ENCODE measurements at places on chromosomes 12 and 14.
A peak's percentile ranks its signal among the peaks of the same experiment; 100 is the strongest.

GRCh38 chr14:77458249-77458950 is 507 bp downstream of the AHSA1 start:
- no peak for DNase-seq

DNA sequence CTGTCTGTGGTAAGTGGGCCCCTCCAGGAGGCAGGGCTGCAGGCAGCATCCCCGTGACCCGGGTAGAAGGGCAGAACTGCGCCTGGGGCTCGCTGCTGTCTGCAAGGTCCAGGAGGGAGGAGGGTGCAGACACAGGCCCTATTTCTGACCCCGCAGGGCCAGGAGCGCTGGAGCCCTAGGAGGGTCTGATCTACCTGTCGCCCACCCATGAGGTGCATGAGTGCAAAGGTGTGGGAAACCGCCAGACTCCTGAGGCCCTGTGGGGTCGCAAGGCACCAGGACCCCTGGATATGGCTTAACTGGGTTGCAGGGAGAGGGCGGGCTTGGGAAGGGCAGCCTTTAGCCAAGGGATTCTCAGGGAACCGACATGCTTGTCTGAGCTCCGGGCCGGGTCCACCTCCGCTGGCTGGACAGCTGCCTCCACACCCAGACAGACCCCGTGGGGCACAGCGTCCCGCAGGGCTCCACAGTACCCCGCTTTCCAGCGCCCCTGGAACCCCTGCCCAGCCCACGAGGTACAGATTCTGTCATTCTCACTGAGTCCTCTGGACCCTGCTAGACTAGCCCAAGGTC is 72.9 kb upstream of the TSPAN11 start:
- DNase-seq, result no peak

GRCh38 chr12:50043854-50044253 is 13.5 kb upstream of the ASIC1 start:
- no peak for DNase-seq

DNA sequence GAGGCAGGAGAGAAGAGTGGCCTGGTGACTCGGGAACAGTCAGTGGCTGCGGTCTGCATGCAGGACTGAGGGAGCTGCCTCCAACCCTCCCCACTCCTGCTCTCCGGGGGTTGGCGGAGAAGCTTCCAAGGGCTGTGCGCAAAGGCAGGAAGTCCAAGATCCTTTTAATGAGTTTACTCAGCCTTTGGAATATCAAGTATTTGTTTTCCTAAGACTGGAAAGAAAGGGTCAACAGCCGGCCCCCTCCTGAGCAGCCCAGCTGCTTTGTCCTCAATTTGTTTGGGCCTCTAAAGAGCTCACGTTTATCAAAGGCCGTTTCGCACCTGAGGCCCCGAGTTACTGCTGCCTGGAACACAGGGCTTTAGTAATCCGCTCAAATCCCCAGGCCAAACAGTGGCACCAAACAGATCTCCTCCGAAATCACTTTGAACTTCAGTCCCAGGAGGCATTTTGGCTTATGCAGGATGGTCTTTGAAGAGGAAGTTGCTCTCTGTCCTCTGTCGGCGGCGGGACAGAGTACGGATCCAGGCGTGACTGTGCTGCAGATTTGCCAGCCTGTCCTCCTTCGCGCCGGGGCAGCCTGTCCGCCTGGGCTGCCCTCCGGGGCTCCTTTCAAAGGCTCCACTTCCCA is 117.2 kb upstream of the FZD10 start:
- DNase-seq, result no peak

DNA sequence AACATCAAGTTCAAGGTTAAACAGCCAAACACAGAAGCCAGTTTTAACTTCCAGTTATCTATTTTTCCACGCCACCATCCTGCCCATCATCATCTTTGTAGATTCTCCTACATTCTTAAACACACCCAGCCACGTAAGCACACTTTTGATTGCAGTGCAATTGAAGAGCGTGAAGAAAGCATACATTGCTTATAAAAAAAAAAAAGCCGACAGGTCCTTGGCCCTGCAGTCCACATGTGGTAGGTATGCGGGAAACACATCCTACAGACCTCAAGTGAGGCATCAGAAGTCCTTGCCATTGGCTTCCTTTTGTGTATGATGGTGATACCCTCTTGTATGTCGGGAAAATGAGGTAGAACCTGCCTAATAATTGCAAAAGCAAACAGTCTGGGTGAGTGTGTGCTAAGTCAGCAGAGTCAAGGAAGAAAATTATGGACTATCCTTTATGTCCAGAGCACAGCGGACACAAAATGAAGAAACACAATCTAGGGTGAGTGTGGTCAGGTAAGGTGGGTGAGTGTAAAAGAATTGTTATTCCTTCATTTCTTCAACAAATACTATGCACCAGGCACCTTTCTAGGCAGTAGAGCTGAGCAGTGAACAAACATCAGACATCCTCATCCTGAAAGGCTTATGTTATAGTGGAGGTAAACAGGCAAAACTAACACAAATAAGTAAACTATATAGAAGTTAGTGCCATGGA is 51.5 kb downstream of the EID3 start:
- no peak for DNase-seq

GRCh38 chr12:131910302-131911027 is 16.0 kb downstream of the ULK1 start:
- DNase-seq, result no peak

- no peak for DNase-seq
Measured at GRCh38 chr12:112638420-112638819, 153.1 kb upstream of the RPH3A start.

- DNase-seq, result no peak
Measured at GRCh38 chr14:22255017-22255950, 333.7 kb downstream of the DAD1 start.

DNA sequence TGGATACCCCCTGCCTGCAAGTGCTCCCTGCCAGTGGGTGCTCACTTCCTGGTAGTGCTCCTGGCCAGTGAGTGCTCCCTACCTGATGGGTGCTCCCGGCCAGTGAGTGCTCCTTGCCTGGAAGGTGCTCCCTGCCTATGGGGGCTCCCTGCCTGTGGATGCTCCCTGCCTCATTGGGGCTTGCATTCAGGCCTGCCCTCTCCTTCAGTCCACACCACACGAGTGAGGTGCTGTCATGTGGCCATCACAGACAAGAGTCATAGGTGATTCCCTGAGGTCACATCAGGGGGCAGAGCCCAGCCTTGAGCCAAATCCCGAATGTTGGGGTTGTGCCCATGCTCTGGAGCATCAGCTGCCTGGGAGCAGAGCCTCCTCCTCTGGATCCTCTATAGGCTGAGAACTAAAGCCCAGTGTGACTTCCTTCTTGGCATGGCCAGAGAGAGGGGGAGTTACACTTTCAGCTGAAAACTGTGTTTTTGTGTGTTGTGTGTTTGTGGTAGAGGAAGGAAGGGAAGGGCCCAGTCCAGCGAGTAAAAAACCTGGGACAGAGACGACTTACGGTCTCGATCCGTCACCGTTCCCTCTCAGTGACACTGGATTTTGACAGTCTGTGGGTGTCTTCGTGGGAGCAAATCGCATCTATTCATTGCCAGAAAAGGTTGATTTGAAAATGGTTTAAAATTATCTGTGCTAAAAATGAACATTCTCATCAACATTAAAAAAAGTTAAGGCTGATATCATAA is 136.0 kb downstream of the ADGRD1 start:
- DNase-seq, result no peak

GRCh38 chr12:90851800-90852718 is 102.9 kb downstream of the CCER1 start:
- DNase-seq, result no peak

GRCh38 chr12:49331380-49332222 is 5.4 kb downstream of the C1QL4 start:
- peak; percentile 47 for DNase-seq

GRCh38 chr14:35932136-35932535 is 106.0 kb downstream of the BRMS1L start:
- no peak for DNase-seq

DNA sequence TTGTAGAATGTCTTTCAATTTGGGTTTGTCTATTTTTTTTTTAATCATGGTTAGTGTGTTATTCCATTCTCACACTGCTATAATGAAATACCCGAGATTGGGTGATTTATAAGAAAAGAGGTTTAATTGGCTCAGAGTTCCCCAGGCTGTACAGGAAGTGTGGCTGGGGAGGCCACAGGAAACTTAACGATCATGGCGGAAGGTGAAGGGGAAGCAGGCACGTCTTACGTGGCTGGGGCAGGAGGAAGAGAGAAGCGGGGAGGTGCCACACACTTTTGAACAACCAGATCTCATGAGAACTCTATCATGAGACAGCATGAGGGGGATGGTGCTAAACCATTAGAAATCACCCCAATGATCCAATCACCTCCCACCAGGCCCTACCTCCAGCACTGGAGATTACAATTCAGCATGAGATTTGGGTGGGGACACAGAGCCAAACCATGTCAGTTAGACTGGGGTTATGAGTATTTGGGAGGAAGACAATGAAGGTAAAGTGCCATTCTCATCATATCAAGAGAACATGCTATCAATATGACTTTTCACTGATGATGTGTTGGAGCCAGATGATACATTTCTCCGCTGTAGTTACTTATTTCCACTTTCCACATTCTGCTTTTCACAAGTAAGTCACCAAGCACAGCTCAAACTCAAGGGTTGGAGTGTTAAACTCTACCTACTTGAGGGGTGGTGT is 45.8 kb downstream of the AP5M1 start:
- no peak for DNase-seq

DNA sequence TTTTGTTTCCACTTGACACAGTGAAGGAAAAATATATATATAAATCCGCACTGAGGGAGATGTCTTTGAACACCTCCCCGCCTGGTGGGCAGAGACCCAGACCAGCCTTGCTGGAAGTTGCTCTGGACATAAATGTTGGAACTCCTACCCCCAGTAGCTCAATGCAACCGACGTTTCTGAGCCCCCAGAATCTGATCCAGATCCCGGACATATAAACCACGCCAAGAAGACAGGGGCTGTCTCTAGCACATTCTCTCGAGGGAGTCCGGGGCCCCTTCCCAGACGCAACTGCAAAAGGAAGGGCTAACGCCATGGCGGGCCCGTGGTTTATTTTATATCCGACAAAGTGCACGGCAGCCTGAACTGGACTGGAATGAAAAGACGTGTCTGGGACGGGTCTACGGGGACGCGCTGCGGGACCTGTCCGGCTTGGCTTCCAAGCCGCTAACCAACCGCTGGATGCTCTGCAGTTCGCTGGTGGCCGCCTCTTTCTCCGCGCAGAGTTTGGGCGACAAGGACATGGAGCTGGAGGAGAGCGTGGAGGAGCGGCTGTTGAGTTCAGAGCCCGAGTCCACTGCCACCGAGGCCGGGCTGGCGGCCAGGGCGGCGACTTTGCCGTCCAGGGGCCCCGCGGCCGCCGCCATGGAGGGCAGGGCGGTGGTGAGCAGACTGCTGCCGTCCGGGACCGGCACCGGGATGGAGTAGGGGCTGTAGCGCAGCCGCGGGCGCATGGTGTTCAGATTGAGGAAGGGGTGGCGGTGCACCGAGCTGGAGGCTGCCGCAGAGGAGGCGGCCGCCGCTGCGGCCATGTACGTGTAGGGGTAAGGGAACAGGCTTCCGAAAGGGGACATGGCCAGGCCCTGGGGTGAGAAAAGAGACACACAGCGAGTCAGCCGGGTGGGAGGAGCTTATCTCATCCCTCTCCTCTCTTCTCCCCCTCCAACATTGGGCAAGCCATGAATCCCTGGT is 12.2 kb downstream of the TBX3 start:
- no peak for DNase-seq

DNA sequence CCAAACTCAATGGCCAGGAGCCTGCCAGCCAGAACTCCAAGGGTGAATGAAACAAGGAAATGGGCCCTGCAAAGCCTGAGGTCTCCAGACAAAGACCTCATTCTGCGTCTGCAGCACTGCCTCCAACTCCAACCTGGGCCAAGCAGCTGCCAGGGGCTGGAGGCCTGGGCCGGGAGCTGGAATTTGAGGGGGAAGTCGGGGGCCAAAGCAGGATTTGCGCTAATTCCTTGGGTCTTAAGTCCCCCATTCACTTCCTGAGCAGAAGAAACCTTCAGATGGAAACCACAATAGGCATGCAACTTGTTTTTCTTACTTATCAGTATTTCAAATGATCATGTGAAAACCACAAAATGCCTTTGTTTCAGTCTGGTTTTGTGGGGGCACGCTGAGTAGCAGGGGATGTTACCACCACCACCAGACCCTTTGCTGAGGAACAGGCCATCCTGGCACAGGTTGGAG is 23.0 kb upstream of the TC2N start:
- DNase-seq, result no peak

DNA sequence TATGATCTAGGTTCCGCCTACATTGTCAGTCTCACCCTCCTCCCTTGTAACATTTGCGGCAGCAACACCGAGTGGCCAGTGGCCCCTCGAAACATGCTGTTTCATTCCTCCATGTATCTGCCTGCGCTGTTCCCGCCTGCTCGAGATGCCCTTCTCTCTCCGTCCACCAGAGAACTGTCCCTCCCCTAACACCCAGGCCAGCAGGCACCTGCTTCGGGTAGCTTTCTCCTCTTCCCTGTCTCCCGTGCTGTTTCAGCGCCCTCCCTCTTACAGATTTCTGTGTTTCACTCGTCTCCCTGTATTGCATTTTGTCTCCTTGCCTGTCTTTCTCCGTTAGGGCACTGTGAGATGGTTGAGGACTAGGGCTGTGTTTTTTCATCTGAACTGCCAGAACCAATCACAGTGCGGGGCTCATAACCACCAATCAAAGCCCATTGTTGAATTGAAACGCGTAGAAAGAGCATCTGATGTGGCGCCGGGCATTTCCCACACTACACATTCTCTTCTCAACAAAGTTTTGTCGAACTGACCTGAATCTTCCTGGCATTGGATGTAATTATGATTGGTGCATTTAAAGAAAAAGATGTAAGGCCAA is 40.9 kb upstream of the ELK3 start:
- DNase-seq, result no peak

- DNase-seq, result no peak
Measured at GRCh38 chr12:6336889-6337853, 4.7 kb downstream of the TNFRSF1A start.

GRCh38 chr12:104669089-104669721 is 212.5 kb downstream of the CHST11 start:
- DNase-seq, result peak; percentile 51

GRCh38 chr14:52974406-52974805 is 23.6 kb upstream of the FERMT2 start:
- no peak for DNase-seq

DNA sequence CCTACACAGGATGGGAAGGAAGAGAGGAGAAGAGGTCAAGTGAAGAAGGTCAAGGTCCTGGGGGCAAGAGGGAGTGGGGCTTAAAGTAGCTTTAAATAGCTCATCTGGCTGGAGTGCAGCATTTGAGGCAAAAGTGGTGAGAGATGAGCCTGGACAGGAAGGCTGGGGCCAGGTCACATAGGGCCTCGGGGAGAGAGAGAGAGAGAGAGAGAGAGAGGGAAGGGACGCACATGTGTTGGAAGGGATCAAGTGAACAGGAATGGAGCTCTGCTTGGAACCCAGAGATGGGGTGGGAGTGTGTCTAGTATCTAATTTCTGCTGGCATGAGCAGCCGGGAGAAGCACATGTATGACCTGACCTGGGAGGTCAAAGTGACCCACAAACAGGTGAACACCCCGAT is 407.5 kb downstream of the MED13L start:
- no peak for DNase-seq

DNA sequence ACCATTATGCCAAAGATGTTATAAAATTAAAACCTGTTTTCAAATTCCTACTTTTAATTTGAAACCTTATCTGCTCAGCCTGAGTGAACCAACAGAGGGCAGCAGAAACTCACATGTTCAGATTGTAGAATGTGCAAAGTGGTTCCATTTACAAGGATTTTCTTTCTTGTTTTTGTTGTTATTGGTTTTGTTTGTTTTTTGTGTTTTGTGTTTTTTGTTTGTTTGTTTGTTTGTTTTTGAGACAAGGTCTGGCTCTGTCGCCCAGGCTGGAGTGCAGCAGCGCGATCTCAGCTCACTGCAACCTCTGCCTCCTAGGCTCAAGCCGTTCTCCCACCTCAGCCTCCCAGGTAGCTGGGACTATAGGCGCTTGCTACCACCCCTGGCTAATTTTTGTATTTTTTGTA is 22.8 kb upstream of the GARIN2 start:
- DNase-seq, result no peak
